ENCODE measurements at places on chromosomes 6 and 20. TPM values are rescaled to one million over a fixed set of nuclear protein-coding genes. Genes with fewer than 3 reads are reported as not detected.

RBM12 gene
- total RNA-seq: 36.0 TPM

GRCh38 chr6:55250400-55250799 lies 76.1 kb downstream of the HCRTR2 start:
- no peak overlapping the region for H3K27ac ChIP-seq
- H3K4me1 ChIP-seq: no peaks in the 10 kb centered on the region
- H3K27me3 ChIP-seq: no peaks in the 10 kb centered on the region

OSER1 gene
- 29.5 TPM for total RNA-seq

DNA sequence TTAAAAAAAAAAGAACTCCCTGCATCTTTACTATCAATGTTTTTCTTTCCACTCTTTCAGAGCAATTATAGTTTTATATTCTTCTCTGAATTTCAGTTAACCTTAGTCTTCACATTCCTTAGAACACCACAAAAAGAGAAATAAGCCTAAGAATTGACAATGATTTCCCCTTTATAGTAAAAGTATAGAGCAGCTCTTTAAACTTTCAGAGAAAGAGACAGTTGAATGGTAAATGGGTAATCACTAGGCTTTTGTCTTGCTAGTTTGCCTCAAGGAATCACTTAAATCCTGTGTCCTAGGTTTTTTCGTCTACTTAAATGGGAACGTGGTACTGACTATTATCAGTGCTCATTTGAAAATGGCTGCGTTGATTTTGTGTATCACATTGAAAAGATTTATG lies 31.8 kb downstream of the SLX4IP start:
- H3K36me3 ChIP-seq: no peaks in the 10 kb centered on the region
- no peak for DNase-seq
- peaks cover 13% of the 10 kb centered on the region for H3K4me1 ChIP-seq
- H3K27me3 ChIP-seq: no peaks in the 10 kb centered on the region

- H3K27me3 ChIP-seq: no peaks in the 10 kb centered on the region
- no peak overlapping the region for H3K4me3 ChIP-seq
- H3K4me1 ChIP-seq: peaks cover 51% of the 10 kb centered on the region
- no peaks in the 10 kb centered on the region for H3K36me3 ChIP-seq
- peak; percentile 43 for DNase-seq
These were observed 45.5 kb downstream of the EIF2S2 start for GRCh38 chr20:34066476-34067090.

GRCh38 chr20:24439737-24440387 lies 29.6 kb upstream of the SYNDIG1 start:
- H3K27me3 ChIP-seq: peaks cover 15% of the 10 kb centered on the region
- no peak overlapping the region for H3K27ac ChIP-seq
- no peaks in the 10 kb centered on the region for H3K36me3 ChIP-seq
- no peak overlapping the region for H3K4me3 ChIP-seq

SRF gene
- total RNA-seq: 23.5 TPM

- no peak for DNase-seq
- no peaks in the 10 kb centered on the region for H3K36me3 ChIP-seq
- H3K27ac ChIP-seq: peak overlapping the region; percentile 23
- peaks cover 17% of the 10 kb centered on the region for H3K4me1 ChIP-seq
- no peaks in the 10 kb centered on the region for H3K27me3 ChIP-seq
These were observed 10.0 kb downstream of the MBOAT1 start for GRCh38 chr6:20202324-20202658.

GRCh38 chr6:131602781-131603312 lies 25.2 kb downstream of the MED23 start:
- peaks cover 10% of the 10 kb centered on the region for H3K4me1 ChIP-seq
- no peak overlapping the region for H3K4me3 ChIP-seq
- peaks cover 81% of the 10 kb centered on the region for H3K36me3 ChIP-seq
- peak; percentile 94 for DNase-seq
- H3K27ac ChIP-seq: peak overlapping the region; percentile 67

Measured in GM23248 (cell line).